ENCODE measurements at places on chromosomes 12 and 14.

GRCh38 chr14:101129521-101130167, 226.1 kb upstream of the RTL1 start:
- peak; percentile 28 for DNase-seq

- no peak for DNase-seq
Observed at GRCh38 chr12:27779416-27779919, 565 bp upstream of the KLHL42 start.

GRCh38 chr14:75842551-75842950, 139.2 kb downstream of the TGFB3 start:
- no peak for DNase-seq

DNA sequence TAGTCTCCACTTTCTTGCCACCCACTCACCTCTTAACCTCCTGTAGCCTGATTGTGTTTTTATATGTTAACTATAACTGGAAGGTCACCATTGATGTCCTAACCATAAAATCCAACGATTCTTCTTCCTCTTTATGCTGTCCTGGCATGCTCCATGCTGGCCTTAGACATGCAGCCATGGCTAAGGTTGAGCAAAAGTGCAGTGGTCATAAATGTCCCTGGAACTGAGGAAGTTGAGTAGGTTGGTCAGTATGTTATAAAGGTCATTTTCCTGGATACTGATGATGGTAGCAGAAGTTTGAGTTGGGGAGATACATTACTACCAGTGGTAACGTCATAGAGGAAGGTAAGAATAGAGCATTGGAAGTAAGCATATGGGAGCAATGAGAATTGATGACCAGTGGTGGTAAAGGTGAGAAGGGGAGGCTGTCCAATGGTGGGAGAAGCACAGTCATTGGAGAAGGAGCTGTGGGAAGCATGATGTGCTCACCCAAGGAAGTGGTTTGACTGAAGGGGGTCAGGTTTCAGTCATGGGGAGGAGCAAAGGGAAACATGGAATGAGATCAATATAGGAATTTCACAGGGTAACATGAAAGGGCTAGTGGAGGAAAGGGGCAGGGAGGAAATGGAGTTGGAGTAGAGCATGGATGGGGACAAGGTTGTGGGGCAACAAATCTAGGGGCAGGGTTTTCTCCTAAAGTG, 240.8 kb downstream of the DACT1 start:
- no peak for DNase-seq

DNA sequence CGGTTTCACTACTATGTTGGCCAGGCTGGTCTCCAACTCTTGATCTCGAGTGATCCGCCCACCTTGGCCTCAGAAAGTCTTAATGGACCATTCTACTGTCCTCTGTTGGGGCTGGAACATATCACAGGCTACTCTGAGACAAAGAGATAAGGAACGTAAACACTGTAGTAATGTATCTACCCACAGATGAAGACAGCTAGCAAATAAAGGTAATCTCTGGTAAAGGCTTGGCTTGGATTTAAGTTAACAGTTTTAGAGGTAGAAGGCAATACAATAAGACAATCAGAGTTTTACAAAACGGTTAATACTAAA, 44.6 kb upstream of the ISM2 start:
- DNase-seq = no peak

GRCh38 chr14:104227806-104228205, 89.4 kb downstream of the KIF26A start:
- no peak for DNase-seq

Measured in left forelimb (tissue), 1 donor.